Stimulated activated CD4-positive, alpha-beta T cell treated with anti-CD3 and anti-CD28 coated beads, Interleukin-4, amount 100 ng/mL, for 24 hours (primary cell): ENCODE measurements at places on chromosomes 7 and 10.

DNA sequence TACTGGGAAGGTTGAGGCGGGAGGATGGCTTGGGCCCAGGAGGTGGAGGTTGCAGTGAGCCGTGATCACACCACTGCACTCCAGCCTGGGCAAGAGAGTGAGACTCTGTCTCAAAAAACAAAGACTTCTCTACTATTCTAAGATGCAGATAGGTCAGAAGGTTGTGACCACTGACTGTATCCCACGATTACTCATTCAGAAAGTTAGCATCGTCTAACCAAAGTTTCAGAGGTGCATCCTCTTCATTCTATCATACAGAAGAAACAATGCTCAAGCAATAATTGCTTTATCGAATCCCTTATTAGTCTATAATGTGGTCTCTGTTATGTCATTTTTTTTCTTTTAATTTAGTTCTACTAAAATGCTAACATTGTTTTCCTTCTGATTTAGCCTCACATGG is 348.7 kb upstream of the LRGUK start:
- DNase-seq, result no peak

DNA sequence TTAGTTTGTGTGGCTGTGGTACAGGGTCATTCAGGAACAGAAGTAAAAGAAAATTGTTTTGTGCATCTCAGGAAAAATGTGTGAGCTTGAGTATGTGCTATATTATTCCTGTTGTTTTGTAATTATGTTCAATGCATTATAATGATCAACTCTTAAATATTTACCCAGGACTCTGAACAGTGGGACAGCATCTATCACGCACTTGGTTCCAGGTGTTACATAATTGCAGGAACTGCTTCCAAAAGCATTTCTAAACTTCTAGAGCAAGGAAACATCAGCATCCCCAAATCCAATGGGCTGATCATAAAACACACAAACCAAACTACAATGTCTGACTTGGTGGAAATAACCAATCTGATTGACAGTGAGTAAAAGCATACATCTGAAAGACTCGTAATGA is 26.6 kb downstream of the ENO4 start:
- no peak for DNase-seq

DNA sequence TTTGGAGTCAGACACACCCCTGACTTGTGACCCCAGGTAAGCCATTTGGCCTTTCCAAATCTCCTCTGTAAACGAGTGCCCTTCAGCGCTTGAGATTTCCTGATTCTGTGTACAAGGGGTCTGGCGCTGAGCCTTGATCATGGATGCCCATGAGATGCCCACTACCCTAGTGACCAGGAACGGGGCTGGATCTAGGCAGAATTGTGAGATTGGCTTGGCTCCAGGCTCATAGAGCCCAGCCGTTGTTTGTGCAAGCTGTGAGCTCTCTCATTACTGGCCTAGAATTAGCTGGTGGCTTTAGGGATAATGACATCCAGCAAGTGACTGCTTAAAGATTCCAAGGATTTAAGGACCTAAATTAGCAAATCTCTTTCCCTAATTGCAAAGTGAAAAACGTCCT is 84.9 kb downstream of the CAMK1D start:
- no peak for DNase-seq

DNA sequence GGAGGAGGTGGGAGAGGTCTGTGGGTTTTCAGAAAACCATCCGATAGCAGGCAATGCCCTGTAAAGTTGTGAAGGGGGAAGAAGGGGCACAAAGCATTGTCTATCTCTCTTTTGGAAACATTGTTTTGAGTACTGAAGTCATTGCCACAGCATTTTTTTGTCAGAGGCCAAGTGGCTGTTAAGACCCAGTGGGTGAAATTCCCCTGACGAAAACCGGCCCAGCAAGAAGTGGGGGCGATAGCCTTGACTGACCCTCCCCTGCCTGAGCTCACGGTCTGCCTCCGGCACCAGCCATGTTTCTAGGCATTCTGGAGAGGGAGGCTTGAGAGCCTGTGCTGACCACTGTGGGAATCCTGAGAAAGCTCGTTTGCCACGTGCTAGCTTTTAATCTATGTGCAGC is 144.7 kb downstream of the RPS24 start:
- DNase-seq, result no peak

DNA sequence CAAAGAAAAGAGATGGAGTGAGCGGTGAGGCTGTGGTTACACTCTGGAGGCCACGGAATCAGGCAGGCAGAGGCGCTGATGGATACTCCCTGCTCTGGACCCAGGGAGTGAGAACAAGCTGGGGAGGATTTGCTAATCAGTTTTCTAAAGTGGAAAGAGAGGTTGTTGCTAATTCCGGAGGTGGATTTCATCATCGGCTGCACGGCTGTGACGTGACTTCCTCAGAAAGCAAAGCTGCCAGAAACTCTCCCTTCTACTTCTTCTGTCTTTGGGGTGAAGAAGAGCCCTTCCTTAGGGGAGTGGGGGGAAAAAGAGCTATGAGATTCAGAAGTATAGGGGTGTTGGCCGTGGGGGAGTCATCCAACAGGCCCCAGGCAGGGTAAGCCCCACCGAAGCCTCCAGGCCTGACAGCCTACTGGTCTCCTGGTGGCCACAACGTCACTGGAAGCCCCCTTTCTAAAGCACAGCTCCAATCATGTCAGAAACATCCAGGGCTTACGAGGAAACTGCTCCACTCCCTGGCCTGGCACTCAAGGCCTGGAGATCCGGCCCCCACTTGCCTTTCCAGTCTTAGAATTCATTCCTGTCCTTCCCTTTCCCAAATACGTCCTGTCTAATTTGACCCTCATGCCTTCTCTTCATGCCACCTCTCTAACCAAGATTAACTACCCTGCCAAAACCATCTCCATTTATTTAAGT is 114.5 kb downstream of the HIP1 start:
- DNase-seq, result no peak

DNA sequence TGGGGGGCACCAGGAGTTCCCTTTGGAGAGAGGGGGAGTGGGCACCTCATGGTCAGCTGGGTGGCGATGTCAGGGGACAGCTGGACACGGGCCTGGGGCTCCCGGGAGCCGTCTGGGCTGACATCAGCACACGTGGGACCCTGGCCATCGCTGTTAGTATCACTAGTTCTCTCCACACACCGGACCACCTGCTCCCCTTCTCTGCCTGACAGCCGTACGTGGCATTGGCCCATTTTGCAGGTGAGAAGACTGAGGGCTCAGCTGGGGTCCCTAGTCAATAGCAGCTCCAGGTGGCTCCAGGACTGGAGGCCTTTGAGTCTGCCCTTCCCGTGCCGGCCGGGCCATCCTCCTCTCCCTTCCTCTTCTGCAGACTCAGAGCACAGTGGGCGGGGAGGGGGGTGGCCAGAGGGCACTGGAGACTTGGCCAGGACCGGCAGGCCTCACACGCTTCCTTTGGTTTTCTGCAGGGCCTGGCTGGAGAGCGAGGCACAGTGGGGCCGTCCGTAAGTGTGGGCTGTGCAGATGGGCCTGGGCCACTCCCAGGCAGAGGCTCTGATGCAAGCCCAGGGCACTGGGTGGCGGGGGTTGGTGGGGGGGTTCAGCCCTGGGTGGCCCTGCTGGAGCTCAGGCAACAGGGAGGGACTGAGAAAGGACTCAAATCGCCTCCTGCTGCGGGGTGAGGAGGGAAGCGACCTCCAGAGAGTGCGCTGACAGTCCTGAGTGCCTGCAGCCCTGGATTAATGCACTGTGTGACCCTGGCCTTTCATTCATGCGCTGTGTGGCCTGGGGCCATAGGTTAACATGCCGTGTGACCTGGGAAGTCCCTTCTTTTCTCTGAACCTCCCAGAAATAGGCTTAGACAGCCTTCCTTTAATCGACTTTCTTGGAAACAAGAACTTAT is 78.2 kb downstream of the MYL10 start:
- no peak for DNase-seq

DNA sequence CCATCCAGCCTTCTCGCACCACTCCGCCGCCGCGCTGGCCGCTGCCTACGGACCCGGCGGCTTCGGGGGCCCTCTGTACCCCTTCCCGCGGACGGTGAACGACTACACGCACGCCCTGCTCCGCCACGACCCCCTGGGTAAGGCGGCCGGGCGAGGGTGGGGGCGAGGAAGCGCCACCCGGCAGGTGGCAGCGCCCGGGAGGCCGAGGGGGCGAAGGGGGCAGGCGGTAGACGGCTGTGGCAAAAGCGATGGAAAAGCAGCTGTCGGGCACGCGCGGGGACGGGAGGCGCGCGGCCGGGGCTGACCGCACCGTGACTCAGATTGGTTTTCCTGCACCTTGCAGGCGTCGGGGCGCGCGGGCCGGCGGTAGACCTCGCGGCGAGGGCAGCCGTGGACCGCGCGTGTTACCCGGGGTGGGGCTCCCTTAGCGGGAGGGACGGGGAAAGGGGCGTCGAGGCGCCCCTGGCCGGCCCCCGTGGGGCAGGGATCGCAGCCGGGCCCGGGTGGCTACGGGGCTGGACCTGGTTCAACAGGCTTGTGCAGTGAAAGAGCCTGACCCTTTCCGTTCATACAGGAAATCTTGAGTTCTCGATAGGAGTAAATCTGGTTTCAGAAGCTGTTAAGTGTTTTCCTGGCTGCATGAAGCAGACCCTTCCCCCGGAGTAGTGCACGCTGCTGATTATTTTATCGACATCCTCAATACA is 608 bp downstream of the HHEX start:
- DNase-seq, result peak; percentile 52

- no peak for DNase-seq
These were observed 38.4 kb upstream of the PLXNA4 start for GRCh38 chr7:132614428-132615318.

GRCh38 chr7:22853674-22854157 is 31.1 kb upstream of the TOMM7 start:
- DNase-seq, result peak; percentile 65

DNA sequence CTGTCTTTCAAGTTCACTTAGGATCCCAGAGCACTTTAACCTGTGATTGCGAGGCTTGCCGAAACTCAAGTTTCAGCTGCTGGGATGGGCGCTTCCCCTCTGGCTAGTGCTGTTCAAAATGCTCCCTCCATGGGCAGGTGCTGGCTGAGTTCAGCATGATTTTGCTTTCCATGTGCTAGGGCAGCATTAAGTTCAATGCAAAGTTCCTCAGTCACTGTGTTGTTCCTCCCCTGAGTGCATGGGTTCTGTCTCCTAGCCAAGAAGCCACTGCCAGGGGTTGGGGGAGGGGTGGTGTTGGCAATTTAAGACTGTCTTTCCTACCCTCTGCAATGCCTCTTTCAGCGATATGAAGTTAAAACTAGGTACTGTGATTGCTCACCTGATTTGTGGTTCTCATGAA is 56.5 kb upstream of the HELLS start:
- no peak for DNase-seq

GRCh38 chr7:74023092-74023536 is 4.9 kb upstream of the ELN start:
- DNase-seq, result no peak

GRCh38 chr10:11245510-11245909 is 227.8 kb downstream of the CELF2 start:
- DNase-seq, result peak; percentile 43

- peak; percentile 58 for DNase-seq
These were observed 165.7 kb downstream of the NPSR1 start for GRCh38 chr7:34823650-34824258.
